ENCODE measurements at places on chromosomes 3 and 15. TPM values are rescaled to one million over a fixed set of nuclear protein-coding genes. Genes with fewer than 3 reads are reported as not detected.

Gene TRNT1
- polyA plus RNA-seq, result 38.1 TPM

Gene ZCWPW2
- 2.2 TPM for polyA plus RNA-seq

GRCh38 chr3:64773137-64773536, 85.3 kb upstream of the ADAMTS9 start:
- no peak for DNase-seq

DNA sequence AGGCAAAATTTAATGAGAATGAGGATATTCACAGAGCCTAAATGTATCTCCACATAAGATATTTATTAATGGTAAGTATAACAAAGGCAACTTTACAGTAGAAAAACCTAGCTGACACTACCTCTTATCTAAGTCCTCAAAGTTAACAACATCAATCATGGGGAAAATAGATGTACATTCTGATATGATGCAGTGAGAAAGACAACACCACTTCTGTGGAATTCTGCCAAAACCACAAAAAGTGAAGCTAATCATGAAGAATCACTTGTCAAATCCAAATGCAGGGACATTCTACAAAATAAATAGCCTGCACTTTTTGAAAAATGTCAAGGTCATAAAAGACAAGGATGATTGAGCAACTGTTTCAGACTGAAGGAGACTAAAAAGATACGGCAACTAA, 27.5 kb upstream of the EOMES start:
- DNase-seq, result no peak

DNA sequence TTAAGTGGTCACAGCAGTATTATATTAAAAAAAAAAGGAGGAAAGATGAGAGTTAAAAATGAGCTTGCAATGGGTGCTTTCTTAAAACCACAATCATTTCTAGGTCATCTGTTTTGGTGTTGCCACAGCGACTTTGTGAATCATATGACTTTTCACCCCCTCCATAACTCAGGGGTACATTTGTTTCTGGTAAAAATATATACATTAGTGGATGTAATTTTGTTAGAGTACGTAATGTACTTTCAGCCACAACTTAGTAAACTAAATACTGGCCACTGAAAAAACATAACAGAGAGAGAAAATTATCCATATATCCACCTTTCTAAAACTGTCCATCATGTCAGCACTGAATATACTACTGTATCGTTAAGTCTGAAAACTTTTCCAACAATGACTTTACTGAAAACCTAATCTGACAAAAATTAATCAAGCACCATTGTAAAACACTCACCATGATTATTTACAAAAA, 3.4 kb downstream of the ANKRD28 start:
- no peak for DNase-seq

- DNase-seq, result no peak
Measured at GRCh38 chr3:111545349-111545748, 3.4 kb downstream of the CD96 start.

DNA sequence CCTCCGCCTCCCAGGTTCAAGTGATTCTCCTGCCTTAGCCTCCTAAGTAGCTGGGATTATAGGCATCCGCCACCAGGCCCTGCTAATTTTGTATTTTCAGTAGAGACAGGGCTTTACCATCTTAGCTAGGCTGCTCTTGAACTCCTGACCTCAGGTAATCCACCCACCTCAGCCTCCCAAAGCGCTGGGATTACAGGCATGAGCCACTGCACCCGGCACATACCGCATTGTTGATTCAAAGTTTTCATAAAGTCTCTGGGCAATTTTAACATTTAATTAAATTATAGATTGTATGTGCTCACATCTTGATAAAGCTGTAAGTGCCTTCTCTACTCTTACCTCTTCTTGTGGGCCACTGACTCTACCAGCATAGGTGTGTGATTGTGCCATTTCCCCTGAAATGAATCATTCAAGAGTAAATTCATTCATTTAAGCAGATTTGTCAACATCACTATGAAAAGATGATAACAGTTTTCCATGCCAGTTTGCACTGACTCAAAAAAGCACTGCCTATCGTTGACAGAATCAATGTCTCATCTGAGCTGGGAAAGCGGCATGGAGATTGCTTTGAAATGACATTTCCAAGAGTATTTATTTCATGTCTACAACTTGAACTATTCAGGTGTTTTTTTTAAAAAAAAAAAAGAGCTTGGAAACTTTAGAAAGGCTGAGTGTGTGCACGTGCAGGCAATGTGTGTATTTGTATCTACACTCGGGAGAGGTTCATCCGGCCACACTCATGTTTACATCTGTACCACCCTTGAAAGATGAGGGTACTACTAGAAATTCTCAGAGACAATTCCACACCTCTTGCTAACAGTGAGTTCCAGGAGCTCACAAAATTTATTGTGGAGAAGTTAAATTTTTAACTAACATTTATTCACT, 3.5 kb downstream of the BCL2A1 start:
- no peak for DNase-seq

GRCh38 chr3:183536238-183536880, 19.1 kb downstream of the KLHL6 start:
- DNase-seq, result no peak

Gene LIPC
- polyA plus RNA-seq, result 14.8 TPM

Gene RLBP1
- not detected for polyA plus RNA-seq

Gene RHOA
- 505 TPM for polyA plus RNA-seq

GRCh38 chr15:59380902-59381610, 8.4 kb upstream of the MYO1E start:
- no peak for DNase-seq

Gene RTP1
- polyA plus RNA-seq, result not detected

- no peak for DNase-seq
Measured at GRCh38 chr15:98937413-98938104, 70.0 kb downstream of the PGPEP1L start.

DNA sequence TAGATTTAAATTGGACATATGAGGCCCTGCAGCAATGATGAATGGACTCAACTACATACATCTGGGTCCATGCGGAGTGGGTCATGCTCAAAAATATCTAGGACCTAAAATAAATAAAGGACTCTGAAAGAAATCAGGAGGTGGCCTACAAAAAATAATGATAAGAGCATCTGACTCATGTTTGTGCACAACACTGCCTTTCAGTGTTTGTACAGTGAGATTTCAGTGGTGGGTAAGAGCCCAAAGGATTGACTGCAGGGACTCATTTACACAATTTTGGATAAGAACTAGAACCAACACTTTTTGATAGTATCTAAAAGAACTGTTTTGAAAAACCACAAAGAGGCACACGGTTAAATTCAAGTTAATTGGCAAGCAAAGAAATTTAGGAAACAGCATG, 285.5 kb downstream of the SLC9A9 start:
- DNase-seq, result no peak

DNA sequence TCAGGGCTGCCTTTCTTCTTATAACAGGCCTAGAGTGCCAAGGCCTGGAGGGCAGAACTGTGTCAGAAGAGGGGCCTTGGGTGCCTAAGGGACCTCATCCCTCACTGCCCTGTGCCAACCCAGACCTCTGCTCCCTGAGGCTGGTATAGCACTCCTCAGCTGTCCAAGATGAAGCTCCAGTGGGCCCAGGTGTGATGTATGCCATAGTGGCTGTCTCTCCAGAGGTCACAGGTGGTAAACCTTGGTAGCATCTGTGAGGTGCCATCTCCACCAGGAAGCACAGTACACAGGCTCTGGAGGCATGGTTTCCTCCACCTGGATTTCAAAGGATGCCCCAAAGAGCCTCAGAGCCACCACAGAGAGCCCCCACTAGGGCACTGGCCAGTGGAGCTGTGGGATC, 12.3 kb upstream of the KLHL40 start:
- DNase-seq, result no peak

DNA sequence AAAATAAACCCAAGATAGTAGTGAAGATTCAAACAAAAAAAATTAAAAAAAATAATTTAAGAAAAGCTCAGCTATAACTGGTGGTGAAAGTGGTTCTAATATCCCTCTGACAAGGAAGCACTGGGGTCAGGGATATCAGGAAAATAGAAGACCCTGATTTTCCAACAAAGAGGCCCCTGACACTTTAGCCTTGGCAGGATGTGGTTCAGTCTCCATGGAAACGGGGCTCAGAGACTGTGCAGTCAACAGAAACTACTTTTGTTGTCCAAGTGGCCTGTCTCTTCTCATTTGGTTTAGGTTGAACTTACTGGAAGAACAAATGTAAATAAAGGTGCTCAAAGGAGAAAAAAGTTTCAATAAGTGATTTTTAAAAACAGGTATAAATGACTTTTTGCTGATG, 27.2 kb downstream of the INTS14 start:
- DNase-seq, result no peak

Gene GPR176
- polyA plus RNA-seq, result 14.2 TPM

Gene SSUH2
- polyA plus RNA-seq, result 4.5 TPM

DNA sequence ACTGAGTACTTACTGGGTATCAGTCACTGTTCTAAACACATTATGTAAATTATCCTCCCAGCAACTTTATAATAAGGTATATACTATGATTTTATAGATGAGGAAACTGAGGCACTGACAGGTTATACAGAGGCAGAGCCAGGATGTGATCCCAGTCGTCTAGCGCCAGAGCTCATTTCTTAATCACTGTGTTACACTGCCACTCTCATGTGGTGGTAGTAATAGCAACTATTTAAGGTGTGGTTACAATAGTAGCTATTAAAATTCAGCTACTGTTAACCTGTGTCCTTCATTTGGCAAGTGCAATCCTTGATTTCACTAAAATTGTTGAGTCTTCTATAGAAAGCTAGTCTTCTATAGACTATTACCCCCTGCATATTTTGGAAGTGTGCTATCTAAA, 43.1 kb upstream of the TRPC1 start:
- no peak for DNase-seq

DNA sequence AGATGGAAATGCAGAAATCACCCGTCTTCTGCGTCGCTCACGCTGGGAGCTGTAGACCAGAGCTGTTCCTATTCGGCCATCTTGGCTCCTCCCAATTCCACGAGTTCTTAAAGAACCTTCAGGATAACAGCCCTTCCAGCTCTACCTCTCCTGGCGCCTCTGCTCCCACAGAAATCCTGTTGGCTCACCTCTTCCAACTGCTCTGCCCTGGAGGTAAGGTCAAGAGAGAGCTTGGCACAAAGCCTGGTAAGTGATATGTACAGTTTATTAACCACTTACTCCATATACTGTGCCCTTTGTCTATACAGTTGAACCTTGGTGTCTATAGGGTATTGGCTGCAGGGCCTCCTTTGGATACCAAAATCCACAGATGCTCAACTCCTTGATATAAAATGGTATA, 17.8 kb upstream of the FGF12 start:
- DNase-seq, result no peak

GRCh38 chr15:83129791-83130190, 22.3 kb downstream of the TM6SF1 start:
- no peak for DNase-seq

DNA sequence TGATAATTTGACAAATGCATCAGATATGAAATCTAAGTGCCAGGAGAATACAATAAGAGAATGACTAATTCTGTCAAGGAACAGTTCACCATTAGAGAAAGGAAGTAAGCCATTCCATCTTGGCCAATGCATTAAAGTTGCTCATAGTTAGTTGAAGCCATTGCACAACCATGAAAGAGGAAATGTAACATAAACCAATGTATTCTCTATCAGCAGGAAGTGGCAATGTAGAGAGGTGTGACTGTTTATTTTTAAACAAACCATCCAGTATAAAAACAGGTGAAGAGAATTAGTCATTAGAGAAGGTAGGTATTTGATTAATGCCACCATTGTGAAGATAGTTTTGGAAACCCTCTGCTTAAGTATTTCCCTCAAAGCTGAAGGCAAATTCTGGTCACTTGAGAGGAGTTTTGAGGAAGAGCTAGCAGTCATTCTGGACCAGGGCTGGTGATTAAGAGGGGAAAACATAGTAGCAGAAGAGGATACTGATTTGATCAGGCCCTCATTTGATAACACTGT, 10.7 kb upstream of the ANXA2 start:
- DNase-seq, result no peak
